ENCODE measurements at places on chromosomes 16 and 17.

GRCh38 chr17:7688808-7689316 lies 585 bp downstream of the WRAP53 start:
- DNase-seq: no peak

GRCh38 chr17:66713533-66714042 lies 121.3 kb upstream of the CACNG5 start:
- DNase-seq: peak; percentile 24

DNA sequence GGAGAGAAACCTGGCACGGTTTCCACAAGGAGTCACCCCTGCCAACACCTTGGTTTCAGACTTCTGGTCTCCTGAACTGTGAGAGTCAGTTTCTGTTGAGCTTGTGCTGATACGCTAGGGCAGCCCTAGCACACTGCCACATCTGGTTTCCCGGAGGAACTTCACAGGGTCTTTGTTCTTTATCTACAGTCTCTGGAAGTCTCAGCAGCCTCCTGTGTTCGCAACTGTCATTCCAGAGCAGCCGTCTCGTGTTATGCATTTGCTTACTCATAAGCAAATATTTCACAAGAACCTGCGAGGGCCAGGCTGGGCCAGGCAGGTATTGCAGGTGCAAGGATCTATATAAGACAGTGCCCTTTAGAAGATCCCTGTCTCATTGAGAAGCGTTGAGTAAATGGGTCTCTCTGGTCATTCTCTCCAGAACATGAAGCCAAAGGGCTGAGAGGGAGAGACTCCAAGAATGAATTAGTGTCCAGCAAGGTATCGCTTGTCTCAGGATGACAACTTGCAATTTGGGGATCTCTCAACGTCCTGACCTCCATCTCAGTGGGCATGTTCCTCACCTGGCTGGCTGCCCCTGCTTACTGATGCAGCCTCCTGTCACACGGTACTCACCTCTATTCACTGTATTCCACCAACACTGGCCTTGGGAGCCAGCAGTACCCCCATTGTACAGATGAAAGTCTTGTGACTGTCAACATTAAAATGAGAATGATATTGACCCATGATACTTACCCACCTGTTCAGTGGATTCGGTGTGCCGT lies 141.2 kb downstream of the WWOX start:
- DNase-seq: no peak

DNA sequence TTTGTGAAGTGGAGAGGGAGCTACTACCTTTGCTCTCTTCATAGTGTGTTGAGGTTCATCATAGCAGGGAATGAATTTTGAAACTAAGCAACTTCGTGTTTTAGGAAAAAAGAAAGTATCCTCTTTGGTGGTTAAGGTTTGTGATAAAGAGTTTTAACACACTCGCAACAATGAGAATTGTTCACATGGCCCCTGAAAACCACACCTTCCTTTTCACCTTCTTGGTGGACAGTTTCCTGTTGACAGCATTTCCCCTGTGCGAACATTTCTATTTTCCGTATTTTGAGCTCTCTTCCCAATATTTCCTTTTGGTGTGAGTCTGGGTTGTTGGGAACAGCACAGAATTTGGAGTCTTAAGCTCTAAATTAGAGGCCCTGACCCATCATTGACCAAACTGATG lies 3.8 kb downstream of the OR4D2 start:
- DNase-seq: no peak

DNA sequence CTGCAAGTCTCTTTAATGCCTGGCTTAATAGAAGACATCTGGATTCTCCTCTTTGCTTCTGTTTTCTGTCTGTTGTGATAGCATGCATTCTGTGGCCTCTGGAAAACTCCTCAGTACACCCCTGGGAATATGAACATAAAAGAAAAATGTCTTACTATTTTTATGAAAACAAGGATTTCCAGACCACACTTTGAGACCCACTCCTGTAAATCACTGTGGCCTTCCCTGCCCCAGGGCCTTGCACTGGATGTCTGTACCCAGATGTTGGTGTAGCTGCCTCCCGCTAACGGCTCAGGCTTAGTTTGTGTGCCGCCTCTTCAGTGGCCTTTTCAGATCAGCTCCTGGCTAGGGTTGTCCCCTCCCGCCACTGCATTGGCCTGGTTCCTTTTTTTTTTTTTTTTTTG lies 126.6 kb downstream of the SOCS1 start:
- DNase-seq: no peak

DNA sequence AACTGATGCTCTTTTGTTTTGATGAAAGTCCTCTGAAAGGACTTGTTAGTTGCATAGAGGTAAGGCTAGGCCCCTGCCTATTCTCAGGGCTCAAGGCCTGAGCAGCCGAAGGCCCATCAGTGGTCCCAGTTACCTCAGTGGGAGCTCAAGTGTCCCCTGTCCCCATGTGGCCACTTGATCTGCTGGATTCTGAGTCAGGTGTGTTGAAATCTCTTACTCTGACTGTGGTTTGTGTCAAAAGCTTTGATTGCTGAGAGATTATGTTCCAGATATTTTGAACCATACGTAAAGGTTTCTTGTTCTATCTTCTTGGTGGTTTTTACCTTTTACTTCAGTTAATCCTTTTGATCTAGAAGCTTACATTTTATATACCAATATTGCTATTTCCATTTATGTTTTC lies 191.7 kb downstream of the LGALS9B start:
- DNase-seq: no peak

GRCh38 chr17:29292071-29292991 lies 1.6 kb downstream of the NUFIP2 start:
- DNase-seq: peak; percentile 30
